ENCODE measurements at places on chromosomes 7 and 10.
A peak's percentile ranks its signal among the peaks of the same experiment; 100 is the strongest.

GRCh38 chr7:5230265-5231067 lies 40.4 kb downstream of the WIPI2 start:
- DNase-seq: peak; percentile 25

DNA sequence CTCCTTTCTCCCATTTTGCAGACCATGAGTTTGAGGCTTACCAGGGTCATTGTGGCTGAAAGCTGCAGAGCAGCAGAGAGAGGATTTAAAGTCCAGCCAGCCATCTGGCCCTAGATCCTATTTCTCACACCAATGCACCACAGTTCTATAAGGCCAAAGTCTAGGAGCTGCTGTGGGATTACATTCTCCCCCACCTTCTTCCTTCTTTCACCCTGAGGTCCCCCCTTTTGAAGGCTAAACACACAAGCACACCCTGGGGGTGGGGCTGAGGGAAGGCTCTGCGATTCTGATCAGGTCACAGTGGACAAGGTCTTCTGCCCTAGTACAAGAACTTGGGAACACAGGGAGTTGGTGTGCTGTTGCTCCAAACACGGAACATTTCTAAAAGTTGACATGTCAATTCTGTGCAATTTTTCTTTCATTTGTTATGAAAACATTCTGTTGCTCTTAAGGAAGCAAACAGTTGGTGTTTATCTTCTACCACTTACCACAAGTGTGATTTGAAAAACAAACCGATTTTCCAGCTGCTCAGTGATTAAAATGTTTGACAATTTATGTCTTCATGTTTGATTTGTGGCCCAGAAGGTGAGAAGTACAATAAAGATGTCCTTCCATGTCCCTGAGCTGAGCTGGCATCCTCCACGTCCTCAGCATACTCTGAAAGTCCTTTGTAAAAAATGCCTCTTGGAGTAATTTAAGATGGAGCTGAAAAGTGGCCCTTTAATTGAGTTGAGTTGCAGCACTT lies 271.6 kb upstream of the PPP2R2D start:
- no peak for DNase-seq

- DNase-seq: no peak
Measured at GRCh38 chr10:102436312-102436711, 3.9 kb upstream of the CUEDC2 start.

- no peak for DNase-seq
Measured at GRCh38 chr10:71756311-71757191, 16.8 kb downstream of the VSIR start.

GRCh38 chr7:92052684-92053083 lies 81.6 kb downstream of the CYP51A1 start:
- DNase-seq: no peak

DNA sequence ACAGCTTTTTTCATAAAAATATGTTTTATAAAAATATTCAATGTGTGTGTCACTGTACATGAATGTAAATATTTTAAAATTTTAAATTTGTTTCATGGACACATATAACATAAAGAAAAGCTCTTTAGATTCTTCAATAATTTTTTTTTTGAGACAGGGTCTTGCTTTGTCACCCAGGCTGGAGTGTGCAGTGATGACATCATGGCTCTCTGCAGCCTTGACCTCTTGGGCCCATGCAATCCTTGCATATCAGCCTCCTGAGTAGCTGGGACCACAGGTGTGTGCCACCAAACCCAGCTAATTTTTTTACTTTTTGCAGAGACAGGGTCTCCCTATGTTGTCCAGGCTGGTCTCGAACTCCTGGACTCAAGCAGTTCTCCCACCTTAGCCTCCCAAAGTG lies 9.9 kb downstream of the XRCC2 start:
- DNase-seq: no peak

DNA sequence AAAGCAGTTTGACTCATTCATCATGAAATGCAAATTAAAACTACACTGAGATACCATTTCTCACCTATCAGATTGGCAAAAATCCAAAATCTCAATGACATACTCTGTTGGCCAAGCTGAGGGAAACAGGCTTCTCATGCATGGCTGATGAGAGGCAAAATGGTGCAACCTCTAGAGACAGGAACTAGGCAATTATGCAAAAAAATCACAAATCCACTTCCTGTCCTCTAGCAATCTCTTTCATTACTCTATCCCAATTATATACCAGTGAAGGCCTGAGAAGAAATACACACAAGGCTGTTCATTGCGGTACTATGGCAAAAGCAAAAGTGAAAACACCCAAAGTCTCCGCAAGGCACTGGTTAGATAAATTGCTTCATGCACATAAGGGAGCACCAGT lies 25.9 kb upstream of the PTPRN2 start:
- DNase-seq: no peak

All from activated T-cell treated with anti-CD3 and anti-CD28 coated beads, Interleukin-2, amount 50 U/mL, for 1 hour (primary cell).